RWPE2 (cell line): ENCODE measurements at places on chromosomes 16 and 17.

GRCh38 chr17:5019475-5019956 lies 15.7 kb downstream of the SLC52A1 start:
- peaks cover 85% of the 10 kb centered on the region for H3K36me3 ChIP-seq
- H3K4me1 ChIP-seq = no peaks in the 10 kb centered on the region
- no peaks in the 10 kb centered on the region for H3K27me3 ChIP-seq
- H3K27ac ChIP-seq = no peak overlapping the region

DNA sequence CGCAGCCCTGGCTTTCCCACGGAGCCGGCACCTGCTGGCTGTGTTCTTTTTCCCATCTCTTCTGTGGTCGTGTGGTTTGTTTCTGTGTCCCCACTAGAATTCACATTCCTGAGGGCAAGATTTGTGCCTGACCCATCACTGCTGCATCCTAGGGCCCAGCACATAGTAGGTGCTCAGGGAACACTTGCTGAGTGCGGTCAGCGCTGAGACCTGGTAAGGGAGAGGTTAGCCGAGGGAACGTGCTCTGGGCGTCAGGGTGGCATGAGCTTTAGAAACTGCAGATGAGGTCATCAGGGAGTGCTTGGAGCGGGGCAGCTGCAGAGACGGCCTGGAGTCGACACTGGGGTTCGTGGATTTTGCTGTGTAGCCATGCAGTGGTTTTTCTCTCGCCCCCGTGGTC lies 5.9 kb downstream of the DEF8 start:
- DNase-seq = no peak
- no peaks in the 10 kb centered on the region for H3K27me3 ChIP-seq
- H3K27ac ChIP-seq = no peak overlapping the region
- no peak overlapping the region for H3K4me3 ChIP-seq
- peaks cover 37% of the 10 kb centered on the region for H3K36me3 ChIP-seq
- no peaks in the 10 kb centered on the region for H3K4me1 ChIP-seq

- DNase-seq = no peak
- no peaks in the 10 kb centered on the region for H3K36me3 ChIP-seq
- no peak overlapping the region for H3K4me3 ChIP-seq
- no peaks in the 10 kb centered on the region for H3K27me3 ChIP-seq
- no peak overlapping the region for H3K27ac ChIP-seq
These were observed 32.4 kb downstream of the TIMM22 start for GRCh38 chr17:1029196-1029921.

- no peaks in the 10 kb centered on the region for H3K27me3 ChIP-seq
- DNase-seq = no peak
- no peak overlapping the region for H3K4me3 ChIP-seq
- H3K36me3 ChIP-seq = no peaks in the 10 kb centered on the region
- H3K4me1 ChIP-seq = no peaks in the 10 kb centered on the region
These were observed 115.5 kb upstream of the SMURF2 start for GRCh38 chr17:64777415-64778239.

- no peaks in the 10 kb centered on the region for H3K36me3 ChIP-seq
- H3K27ac ChIP-seq = no peak overlapping the region
- H3K4me1 ChIP-seq = no peaks in the 10 kb centered on the region
- DNase-seq = no peak
- no peak overlapping the region for H3K4me3 ChIP-seq
These were observed 21.8 kb downstream of the LYRM9 start for GRCh38 chr17:27871407-27871806.

DNA sequence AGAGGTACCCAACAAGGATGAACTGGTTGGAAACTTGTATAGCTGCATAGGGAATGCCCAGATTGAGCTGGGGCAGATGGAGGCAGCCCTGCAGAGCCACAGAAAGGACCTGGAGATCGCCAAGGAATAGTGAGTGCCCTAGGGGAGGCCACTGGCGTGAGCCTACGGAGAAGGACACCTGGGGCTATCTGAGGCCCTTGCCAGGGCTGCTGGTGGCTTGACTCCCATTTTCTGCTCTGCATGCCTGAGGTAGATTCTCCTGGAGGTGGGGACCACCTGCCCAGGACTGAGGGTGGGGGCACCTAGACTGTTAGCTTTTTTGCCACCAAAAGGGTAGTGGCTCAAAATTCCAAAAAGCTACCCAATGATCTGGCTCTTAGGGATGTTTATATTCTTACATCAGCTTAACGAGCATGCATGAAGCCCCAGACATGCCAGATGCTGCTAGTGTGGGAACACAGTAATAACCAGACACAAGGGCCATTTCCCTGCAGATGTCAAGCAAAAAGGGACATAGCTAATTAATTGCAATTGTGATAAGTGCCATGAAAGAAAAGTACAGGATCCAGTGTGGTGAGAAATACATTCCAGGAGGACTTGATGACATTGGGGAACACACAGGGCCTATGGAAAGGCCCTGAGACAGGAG lies 8.8 kb downstream of the ODAD4 start:
- no peak overlapping the region for H3K27ac ChIP-seq
- H3K4me3 ChIP-seq = no peak overlapping the region
- no peaks in the 10 kb centered on the region for H3K27me3 ChIP-seq
- no peak for DNase-seq
- H3K36me3 ChIP-seq = no peaks in the 10 kb centered on the region

DNA sequence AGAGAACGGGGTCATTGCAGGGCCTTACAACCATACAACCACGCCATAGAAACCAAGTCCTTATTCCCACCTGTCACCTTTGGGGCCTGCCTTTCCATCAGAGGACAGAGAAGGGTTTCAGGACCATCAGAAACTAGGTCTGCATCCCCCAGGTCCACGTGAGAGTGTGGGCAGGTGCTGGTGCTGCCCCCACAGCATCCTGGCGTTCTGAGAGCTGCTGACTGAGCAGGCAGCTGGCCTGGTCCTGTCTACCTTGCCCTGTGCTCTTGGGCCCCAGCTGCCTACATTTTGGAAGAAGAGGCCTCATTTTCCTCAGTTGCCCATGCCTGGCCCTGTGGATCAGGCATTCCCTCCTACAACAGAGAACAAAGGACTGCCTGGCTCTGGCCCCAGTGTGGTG lies 21.6 kb downstream of the ZNF276 start:
- no peaks in the 10 kb centered on the region for H3K4me1 ChIP-seq
- H3K27ac ChIP-seq = no peak overlapping the region
- H3K4me3 ChIP-seq = no peak overlapping the region

GRCh38 chr17:70256751-70257150 lies 87.4 kb downstream of the KCNJ2 start:
- no peaks in the 10 kb centered on the region for H3K36me3 ChIP-seq
- no peak overlapping the region for H3K27ac ChIP-seq
- no peak overlapping the region for H3K4me3 ChIP-seq
- H3K27me3 ChIP-seq = no peaks in the 10 kb centered on the region

DNA sequence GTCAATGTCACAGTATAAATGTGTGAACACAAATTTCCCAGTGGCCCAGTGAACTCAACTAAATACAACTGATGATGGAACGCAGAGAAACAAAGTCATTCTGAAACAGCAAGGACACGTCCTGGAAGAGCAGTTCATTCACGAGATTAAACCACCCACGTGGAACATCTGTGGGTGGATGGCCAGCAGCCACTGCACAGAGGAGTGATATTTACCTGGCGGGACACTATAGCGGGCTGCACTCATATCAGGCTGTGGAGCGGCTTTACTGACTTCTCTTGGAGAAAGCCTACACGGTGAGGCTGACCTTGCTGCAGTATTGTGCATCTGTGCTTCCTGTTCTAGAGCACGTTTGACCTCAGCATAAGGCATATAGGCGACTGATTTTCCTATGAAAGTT lies 87.3 kb downstream of the TTC19 start:
- no peaks in the 10 kb centered on the region for H3K4me1 ChIP-seq
- no peaks in the 10 kb centered on the region for H3K27me3 ChIP-seq
- no peak for DNase-seq
- peaks cover 59% of the 10 kb centered on the region for H3K36me3 ChIP-seq
- H3K4me3 ChIP-seq = no peak overlapping the region
- H3K27ac ChIP-seq = no peak overlapping the region

DNA sequence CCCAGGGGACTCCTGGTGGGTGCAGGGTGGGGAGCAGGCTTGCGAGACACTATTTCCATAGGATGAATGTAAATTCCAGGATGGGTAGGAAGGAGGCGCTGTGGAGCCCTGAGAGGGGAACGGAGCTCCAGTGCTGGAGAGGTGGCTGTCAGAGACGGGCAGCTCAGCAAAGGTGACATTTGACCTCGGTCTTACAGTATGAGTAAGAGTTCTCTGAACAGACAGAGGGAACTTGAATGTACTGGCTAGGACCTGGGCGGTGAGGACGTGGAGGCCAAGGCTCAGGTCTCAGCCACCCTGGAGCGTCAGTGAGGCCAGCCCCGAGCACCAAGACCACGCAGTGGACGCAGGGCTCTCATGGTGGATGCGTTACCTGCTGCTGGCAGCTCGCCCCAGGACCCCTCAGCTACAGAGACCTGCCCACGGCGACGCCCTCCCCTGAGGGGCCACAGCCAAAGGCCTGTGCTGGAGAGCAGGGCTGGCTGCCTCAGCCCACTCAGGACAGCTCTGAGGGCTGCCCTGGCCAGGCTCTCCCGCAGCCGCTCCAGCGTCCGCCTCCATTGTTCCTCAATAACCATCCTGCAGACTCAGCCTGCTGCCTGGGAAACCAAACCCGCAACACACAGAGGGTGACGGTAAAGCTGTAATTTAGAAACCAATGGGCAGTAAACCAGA lies 65.9 kb upstream of the TNRC6C start:
- peak; percentile 54 for DNase-seq
- H3K36me3 ChIP-seq = no peaks in the 10 kb centered on the region
- no peak overlapping the region for H3K4me3 ChIP-seq
- no peak overlapping the region for H3K27ac ChIP-seq
- H3K27me3 ChIP-seq = peaks cover 17% of the 10 kb centered on the region

- H3K27me3 ChIP-seq = no peaks in the 10 kb centered on the region
- no peak overlapping the region for H3K4me3 ChIP-seq
- peaks cover 17% of the 10 kb centered on the region for H3K4me1 ChIP-seq
- no peak overlapping the region for H3K27ac ChIP-seq
- no peaks in the 10 kb centered on the region; the same call in 1 of the 2 replicates for H3K36me3 ChIP-seq
These were observed 16.6 kb downstream of the LDHD start for GRCh38 chr16:75099738-75100602.

DNA sequence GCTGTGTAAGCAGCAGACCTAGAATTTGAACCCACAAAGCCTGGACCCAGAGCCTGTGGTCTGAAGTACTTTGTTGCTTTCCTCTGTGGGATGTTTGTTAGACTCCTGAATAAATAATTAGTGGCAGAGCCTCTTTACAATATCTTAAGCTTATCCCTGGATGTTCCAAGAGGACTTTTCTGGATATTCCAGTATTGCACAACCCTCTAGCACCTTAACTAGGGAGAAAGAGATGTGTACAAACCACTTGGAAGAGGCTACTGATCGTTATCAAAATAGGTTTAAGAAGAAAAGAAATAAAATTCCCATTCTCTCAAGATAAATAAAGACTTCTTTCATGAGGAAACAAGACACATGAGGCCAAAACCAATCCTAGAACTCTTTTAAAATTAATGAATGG lies 632.4 kb downstream of the CDH11 start:
- H3K36me3 ChIP-seq = no peaks in the 10 kb centered on the region
- H3K27me3 ChIP-seq = no peaks in the 10 kb centered on the region
- H3K4me1 ChIP-seq = no peaks in the 10 kb centered on the region
- no peak overlapping the region for H3K4me3 ChIP-seq
- DNase-seq = no peak

DNA sequence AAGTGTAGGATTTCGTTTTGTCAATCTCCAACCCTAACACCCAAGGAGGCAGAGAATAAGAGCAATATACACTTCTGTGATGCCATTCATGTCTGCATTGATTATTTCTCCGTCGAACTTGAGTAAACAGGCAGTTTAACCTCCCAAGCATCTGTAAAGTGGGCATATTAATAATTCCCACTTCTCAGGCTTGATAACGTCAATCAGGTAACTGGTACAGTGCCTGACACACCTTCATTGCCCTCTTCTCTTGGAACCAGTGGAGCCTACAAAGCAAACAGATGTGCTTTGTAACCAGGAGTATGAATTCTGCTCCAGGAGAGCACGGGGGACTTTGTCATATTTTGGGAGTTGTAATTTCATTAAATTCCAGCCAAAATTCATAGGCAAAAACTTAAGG lies 32.5 kb upstream of the PLCG2 start:
- no peaks in the 10 kb centered on the region for H3K4me1 ChIP-seq
- peak overlapping the region; percentile 18 for H3K4me3 ChIP-seq
- no peak for DNase-seq
- H3K27ac ChIP-seq = no peak overlapping the region
- H3K36me3 ChIP-seq = no peaks in the 10 kb centered on the region

GRCh38 chr16:87818533-87819161 lies 50.7 kb downstream of the SLC7A5 start:
- H3K27ac ChIP-seq = no peak overlapping the region
- no peaks in the 10 kb centered on the region for H3K36me3 ChIP-seq
- H3K4me3 ChIP-seq = no peak overlapping the region
- H3K27me3 ChIP-seq = no peaks in the 10 kb centered on the region
- H3K4me1 ChIP-seq = peaks cover 8% of the 10 kb centered on the region

GRCh38 chr16:57233944-57234706 lies 10.9 kb upstream of the ARL2BP start:
- no peak overlapping the region for H3K4me3 ChIP-seq
- H3K4me1 ChIP-seq = no peaks in the 10 kb centered on the region
- no peaks in the 10 kb centered on the region for H3K27me3 ChIP-seq
- DNase-seq = no peak
- H3K36me3 ChIP-seq = peaks cover 93% of the 10 kb centered on the region

GRCh38 chr17:80393241-80393890 lies 21.6 kb upstream of the ENDOV start:
- H3K27me3 ChIP-seq = no peaks in the 10 kb centered on the region
- H3K4me3 ChIP-seq = no peak overlapping the region
- no peak for DNase-seq
- no peaks in the 10 kb centered on the region for H3K4me1 ChIP-seq

- H3K27ac ChIP-seq = peak overlapping the region; percentile 98
- H3K4me3 ChIP-seq = no peak overlapping the region
- peaks cover 21% of the 10 kb centered on the region for H3K4me1 ChIP-seq
- no peaks in the 10 kb centered on the region for H3K27me3 ChIP-seq
- DNase-seq = no peak
These were observed 30.3 kb downstream of the NTN1 start for GRCh38 chr17:9051561-9051960.

DNA sequence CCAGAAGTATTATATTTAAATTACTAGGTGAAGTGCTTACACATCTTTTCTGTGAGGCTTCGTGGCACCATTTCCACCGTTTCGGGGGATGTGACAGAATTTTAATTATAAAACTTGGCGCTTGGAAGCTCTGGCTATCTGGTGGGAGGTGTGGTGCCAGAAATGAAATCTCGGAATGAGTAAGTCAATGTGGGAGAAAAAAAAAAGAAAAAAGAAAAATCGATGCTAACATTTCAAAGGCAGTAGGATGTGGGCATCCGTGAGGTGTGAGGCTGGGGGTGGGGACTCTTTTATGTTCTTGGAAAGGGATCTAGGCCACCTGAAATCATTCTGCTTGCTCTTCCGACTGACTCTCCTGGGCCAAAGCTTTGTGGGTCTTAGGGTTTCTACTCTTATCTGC lies 21.9 kb downstream of the CPPED1 start:
- no peaks in the 10 kb centered on the region for H3K4me1 ChIP-seq
- DNase-seq = no peak
- no peaks in the 10 kb centered on the region for H3K36me3 ChIP-seq
- H3K4me3 ChIP-seq = no peak overlapping the region
